T-cell (primary cell): ENCODE measurements at places on chromosomes 6 and 20. TPM values are rescaled to one million over a fixed set of nuclear protein-coding genes. Genes with fewer than 3 reads are reported as not detected.

DNA sequence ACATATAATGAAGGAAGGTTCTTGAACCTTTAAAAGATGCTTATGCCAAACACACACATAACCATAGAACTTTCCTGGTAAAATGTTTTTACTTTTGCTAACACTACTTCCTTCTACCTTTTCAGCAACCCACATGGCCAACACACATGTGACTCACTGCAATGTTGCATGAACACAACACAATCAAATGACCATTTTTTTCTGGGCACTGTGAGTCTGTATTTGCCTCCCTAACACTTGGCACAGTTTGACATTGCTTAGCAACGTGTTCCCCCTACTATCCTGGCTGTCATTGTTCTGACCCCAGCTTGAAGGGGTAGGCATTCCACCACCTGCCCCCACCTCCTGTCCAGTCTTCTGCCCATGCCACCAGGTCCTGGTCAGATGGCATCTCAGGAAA, 204.8 kb upstream of the PRND start:
- no peaks in the 10 kb centered on the region for H3K4me1 ChIP-seq
- no peak overlapping the region for H3K4me3 ChIP-seq
- no peak for DNase-seq

GRCh38 chr20:56762829-56763228, 133.7 kb downstream of the TFAP2C start:
- H3K36me3 ChIP-seq: no peaks in the 10 kb centered on the region
- H3K4me3 ChIP-seq: no peak overlapping the region
- no peak for DNase-seq
- H3K27ac ChIP-seq: no peak overlapping the region
- no peaks in the 10 kb centered on the region for H3K4me1 ChIP-seq
- H3K27me3 ChIP-seq: no peaks in the 10 kb centered on the region

DNA sequence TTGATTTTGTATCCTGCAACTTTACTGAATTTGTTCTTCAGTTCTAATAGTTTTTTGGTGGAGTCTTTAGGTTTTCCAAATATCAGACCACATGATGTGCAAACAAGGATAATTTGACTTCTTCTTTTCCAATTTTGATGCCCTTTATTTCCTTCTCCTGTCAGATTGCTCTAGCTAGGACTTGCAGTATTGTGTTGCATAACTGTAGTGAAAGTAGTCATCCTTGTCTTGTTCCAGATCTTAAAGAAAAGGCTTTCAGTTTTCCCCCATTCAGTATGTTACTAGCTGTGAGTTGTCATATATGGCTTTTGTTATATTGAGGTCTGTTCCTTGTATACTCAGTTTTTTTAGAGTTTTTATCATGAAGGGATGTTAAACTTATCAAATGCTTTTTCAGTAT, 4.6 kb downstream of the MICB start:
- no peak for DNase-seq
- H3K4me3 ChIP-seq: no peak overlapping the region
- peaks cover 3% of the 10 kb centered on the region for H3K36me3 ChIP-seq
- H3K27ac ChIP-seq: no peak overlapping the region

GRCh38 chr20:58759947-58760346, 67.3 kb downstream of the NPEPL1 start:
- no peak overlapping the region for H3K27ac ChIP-seq
- no peaks in the 10 kb centered on the region for H3K27me3 ChIP-seq
- no peaks in the 10 kb centered on the region for H3K36me3 ChIP-seq
- H3K4me3 ChIP-seq: no peak overlapping the region
- no peak for DNase-seq

GRCh38 chr6:6915813-6916547, 191.8 kb upstream of the RREB1 start:
- H3K4me3 ChIP-seq: no peak overlapping the region
- peaks cover 17% of the 10 kb centered on the region for H3K27me3 ChIP-seq
- DNase-seq: no peak
- no peak overlapping the region for H3K27ac ChIP-seq

Gene SLC22A2
- not detected for total RNA-seq

DNA sequence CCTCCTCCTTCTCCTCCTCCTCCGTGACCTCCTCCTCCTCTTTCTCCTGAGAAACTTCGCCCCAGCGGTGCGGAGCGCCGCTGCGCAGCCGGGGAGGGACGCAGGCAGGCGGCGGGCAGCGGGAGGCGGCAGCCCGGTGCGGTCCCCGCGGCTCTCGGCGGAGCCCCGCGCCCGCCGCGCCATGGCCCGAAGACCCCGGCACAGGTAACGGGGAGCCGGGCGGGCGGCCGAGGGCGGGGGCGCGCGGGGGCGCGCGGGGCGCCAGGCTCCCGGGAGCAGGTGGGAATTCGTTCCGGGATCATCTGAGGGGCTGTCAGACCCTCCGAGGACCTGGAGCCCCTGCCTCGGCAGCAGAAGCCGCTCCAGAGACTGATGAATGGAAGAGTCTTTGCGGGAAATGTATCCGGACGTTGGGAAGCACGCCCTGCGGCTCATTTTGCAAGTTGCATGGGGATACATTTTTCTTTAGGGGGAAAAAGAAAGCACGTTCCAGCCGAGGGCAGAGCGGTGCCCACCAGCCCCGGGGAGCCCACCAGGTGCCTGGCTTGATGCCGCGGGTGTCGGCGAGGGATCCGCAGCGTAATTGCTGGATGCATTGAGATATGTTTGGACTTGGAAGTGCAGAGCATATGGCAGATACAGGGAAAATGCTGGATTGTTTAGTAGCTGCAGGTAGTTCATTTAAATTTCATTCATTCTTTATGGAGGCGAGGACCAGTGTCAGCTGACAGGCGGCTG, 394 bp downstream of the MYB start:
- DNase-seq: peak; percentile 6
- no peaks in the 10 kb centered on the region for H3K36me3 ChIP-seq
- peaks cover 21% of the 10 kb centered on the region for H3K4me1 ChIP-seq

GRCh38 chr6:146968041-146968760, 236.0 kb upstream of the STXBP5 start:
- no peaks in the 10 kb centered on the region for H3K36me3 ChIP-seq
- no peak overlapping the region for H3K4me3 ChIP-seq
- no peaks in the 10 kb centered on the region for H3K27me3 ChIP-seq
- no peaks in the 10 kb centered on the region for H3K4me1 ChIP-seq
- no peak overlapping the region for H3K27ac ChIP-seq

GRCh38 chr20:38864662-38865061, 59.2 kb downstream of the PPP1R16B start:
- H3K4me1 ChIP-seq: peaks cover 56% of the 10 kb centered on the region
- no peaks in the 10 kb centered on the region for H3K36me3 ChIP-seq
- no peak for DNase-seq
- no peak overlapping the region for H3K4me3 ChIP-seq
- H3K27me3 ChIP-seq: no peaks in the 10 kb centered on the region

Gene RAD21L1
- not detected for total RNA-seq

DNA sequence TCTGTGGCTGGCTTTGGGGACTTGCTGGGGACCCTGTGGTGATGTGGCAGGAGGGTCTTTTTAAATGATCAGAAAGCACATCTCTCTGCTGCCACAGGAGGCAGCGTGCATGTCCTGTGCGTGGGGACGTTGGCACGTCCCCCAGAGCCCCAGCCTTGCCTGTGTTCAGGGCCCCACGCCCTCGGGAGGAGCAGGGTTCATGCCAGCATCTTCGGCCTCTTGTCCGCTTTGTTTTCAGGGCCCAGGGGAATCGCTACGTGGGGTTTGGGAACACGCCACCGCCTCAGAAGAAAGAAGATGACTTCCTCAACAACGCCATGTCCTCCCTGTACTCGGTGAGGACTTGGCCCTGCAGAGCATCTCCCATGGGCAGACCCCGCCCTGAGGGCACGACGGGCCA, 6.0 kb downstream of the ARFGAP1 start:
- no peak overlapping the region for H3K4me3 ChIP-seq
- H3K27ac ChIP-seq: no peak overlapping the region
- H3K27me3 ChIP-seq: no peaks in the 10 kb centered on the region
- H3K4me1 ChIP-seq: peaks cover 3% of the 10 kb centered on the region
- DNase-seq: no peak

DNA sequence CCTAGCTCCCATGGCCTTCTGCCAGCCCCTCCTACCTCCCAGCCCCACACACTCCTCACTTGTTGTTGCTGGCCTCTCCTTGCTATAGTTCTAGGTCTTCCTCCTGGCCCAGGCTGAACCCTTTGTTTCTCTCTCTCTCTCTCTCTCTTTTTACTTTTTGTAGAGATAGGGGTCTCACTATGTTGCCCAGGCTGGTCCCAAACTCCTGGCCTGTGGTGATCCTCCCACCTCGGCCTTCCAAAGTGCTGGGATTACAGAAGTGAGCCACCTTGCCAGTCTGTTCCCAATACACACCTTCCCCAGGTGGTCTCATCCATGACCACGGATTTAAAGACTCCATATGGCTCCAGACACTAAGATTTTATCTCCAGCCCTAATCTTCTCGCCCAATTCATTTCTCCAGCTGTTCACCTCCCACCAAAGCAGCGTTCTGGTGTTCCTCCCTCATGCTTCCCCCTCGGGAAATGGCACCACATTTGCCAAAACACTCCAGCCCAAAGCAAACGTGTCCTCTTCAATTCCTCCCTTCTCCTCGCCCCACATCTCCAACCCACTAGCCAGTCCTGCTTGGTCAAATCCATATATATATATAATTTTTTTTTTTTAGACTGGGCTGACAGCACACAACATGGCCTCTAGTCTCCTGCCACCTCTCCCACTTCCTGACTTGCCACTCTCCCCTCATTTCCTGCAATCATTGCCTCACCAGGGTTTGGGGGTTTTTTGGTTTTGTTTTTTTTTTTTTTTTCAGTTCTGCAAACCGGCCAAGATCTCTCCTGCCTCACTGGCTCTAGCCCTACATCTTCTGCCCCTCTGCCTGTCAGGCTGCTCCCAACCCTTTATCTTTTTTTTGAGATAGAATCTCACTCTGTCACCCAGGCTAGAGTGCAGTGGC, 104.4 kb downstream of the NCR2 start:
- H3K4me1 ChIP-seq: peaks cover 24% of the 10 kb centered on the region
- no peak overlapping the region for H3K27ac ChIP-seq
- H3K36me3 ChIP-seq: no peaks in the 10 kb centered on the region
- no peak overlapping the region for H3K4me3 ChIP-seq
- peak; percentile 17 for DNase-seq
- no peaks in the 10 kb centered on the region for H3K27me3 ChIP-seq

Gene GLP1R
- total RNA-seq: not detected

- H3K4me1 ChIP-seq: no peaks in the 10 kb centered on the region
- peaks cover 4% of the 10 kb centered on the region for H3K27me3 ChIP-seq
- no peak for DNase-seq
- H3K4me3 ChIP-seq: no peak overlapping the region
- no peaks in the 10 kb centered on the region for H3K36me3 ChIP-seq
Observed at GRCh38 chr6:82525775-82526495, 162.3 kb downstream of the TPBG start.

DNA sequence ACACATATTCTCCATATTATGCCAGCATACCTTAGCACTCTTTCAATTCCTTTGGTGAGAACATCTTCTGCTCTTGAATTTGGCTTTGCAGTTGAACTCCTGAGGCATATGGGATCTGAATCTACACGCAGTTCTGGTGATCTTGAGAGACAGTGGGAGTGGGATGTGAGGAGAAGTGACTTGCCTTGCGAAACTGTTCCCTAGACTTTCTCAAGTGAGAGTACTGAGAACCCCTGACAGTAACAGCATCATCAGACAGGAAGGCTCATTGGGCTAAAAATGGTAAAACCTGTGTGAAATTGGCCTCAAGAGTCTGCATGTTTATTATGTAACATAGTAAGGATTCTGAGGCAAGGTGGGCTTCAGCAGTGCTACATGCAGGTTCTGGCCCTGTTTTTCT, 49.1 kb upstream of the CEP85L start:
- peaks cover 18% of the 10 kb centered on the region for H3K4me1 ChIP-seq
- H3K36me3 ChIP-seq: peaks cover 14% of the 10 kb centered on the region
- DNase-seq: no peak
- no peaks in the 10 kb centered on the region for H3K27me3 ChIP-seq

- H3K27ac ChIP-seq: no peak overlapping the region
- no peaks in the 10 kb centered on the region for H3K27me3 ChIP-seq
- no peak overlapping the region for H3K4me3 ChIP-seq
- no peaks in the 10 kb centered on the region for H3K4me1 ChIP-seq
Observed at GRCh38 chr6:168122011-168122410, 43.0 kb upstream of the FRMD1 start.

GRCh38 chr6:43089874-43090558, 13.9 kb downstream of the PTK7 start:
- H3K4me1 ChIP-seq: no peaks in the 10 kb centered on the region
- H3K4me3 ChIP-seq: no peak overlapping the region
- no peaks in the 10 kb centered on the region for H3K36me3 ChIP-seq
- H3K27me3 ChIP-seq: no peaks in the 10 kb centered on the region
- DNase-seq: no peak
- H3K27ac ChIP-seq: no peak overlapping the region

GRCh38 chr20:46065691-46066090, 24.1 kb downstream of the NCOA5 start:
- no peak for DNase-seq
- H3K27me3 ChIP-seq: peaks cover 10% of the 10 kb centered on the region
- H3K4me3 ChIP-seq: no peak overlapping the region
- H3K4me1 ChIP-seq: peaks cover 19% of the 10 kb centered on the region
- H3K36me3 ChIP-seq: peaks cover 95% of the 10 kb centered on the region

Gene PSMB9
- total RNA-seq: 125 TPM

GRCh38 chr20:61493798-61494305, 241.8 kb downstream of the CDH4 start:
- no peak overlapping the region for H3K27ac ChIP-seq
- H3K4me3 ChIP-seq: no peak overlapping the region
- DNase-seq: no peak
- H3K4me1 ChIP-seq: no peaks in the 10 kb centered on the region
- H3K36me3 ChIP-seq: no peaks in the 10 kb centered on the region
- H3K27me3 ChIP-seq: no peaks in the 10 kb centered on the region

Gene FLRT3
- 0.07 TPM for total RNA-seq
